T-cell (primary cell): ENCODE measurements at places on chromosomes 5 and 9. TPM values are rescaled to one million over a fixed set of nuclear protein-coding genes. Genes with fewer than 3 reads are reported as not detected.

GRCh38 chr5:119426057-119426456 is 26.2 kb upstream of the HSD17B4 start:
- H3K4me3 ChIP-seq: no peak overlapping the region
- H3K27me3 ChIP-seq: no peaks in the 10 kb centered on the region
- H3K36me3 ChIP-seq: no peaks in the 10 kb centered on the region
- no peak overlapping the region for H3K27ac ChIP-seq
- DNase-seq: no peak
- H3K4me1 ChIP-seq: no peaks in the 10 kb centered on the region

DNA sequence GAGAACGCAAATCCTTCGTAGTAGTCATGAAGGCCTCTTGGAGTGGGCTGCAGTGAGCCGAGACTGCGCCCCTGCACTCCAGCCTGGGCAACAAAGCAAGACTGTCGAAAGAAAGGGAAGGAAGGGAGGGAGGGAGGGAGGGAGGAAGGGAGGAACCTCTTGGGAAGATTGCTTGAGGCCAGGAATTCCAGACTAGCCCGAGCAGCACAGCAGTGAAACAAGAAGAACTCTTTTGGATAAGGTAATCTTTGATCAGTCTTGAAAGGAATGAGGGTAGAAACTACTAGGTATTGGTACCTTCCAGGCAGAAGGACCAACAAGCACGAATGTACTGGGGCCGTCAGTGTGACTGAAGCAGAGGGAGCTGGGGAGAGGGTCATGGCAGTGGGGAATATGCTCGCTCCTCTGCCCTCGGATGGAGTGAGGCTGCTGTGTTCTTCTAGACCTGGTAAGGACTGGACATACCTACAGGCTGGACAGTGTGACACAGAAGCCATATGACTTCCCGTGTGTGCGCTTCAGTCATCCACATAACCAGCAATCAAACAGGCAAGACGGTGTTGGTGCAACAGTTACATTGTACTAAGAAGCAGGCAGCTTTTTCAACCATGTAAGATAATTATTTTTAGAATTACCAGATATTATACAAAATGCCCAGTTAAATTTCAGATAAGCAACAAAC is 45.2 kb downstream of the P4HA2 start:
- H3K36me3 ChIP-seq: no peaks in the 10 kb centered on the region
- no peak overlapping the region for H3K27ac ChIP-seq
- peaks cover 3% of the 10 kb centered on the region for H3K27me3 ChIP-seq
- peaks cover 4% of the 10 kb centered on the region for H3K4me1 ChIP-seq

DNA sequence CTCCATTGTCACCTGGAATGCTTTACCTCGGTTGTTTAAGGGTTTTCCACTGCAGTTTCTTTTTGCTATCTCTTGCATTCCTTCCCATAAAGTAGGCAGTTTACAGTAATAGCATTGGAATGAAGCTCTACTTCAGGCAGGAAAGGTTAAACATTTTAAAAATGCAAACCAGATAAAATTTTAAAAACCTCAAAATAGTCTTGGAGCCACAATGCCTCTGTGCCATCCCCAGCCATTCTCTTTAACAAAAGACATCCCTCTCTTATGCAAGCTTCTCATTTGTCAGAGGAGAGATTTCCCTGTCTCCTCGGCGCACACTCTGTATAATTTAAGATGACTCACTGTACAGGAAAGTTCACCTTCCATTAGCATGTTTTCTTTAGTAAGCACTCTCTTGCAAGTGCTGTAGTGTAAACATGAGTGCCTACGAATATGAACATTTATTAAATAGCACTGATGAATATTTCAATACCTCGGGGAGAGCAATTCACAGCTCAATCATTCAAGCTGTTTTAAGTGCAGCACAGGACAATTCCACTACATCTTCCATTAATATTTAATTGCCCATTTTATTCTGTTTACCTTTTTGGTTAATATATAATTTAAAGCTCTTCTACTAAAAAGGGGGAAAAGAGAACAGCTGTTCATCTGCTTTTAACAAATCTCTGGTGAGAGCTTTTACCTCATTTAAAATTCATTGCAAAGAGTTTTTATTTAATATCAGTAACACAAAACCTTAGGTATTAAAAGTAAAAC is 343.6 kb downstream of the SPATA31D1 start:
- H3K4me1 ChIP-seq: no peaks in the 10 kb centered on the region
- H3K4me3 ChIP-seq: no peak overlapping the region
- no peaks in the 10 kb centered on the region for H3K27me3 ChIP-seq
- no peak overlapping the region for H3K27ac ChIP-seq

Gene LRRC19
- not detected for total RNA-seq

Gene PNPLA7
- total RNA-seq: 13.0 TPM
